Gastroesophageal sphincter (tissue), 4 donors: ENCODE measurements at places on chromosomes 7 and 10.

GRCh38 chr7:139797607-139798006 lies 19.8 kb upstream of the HIPK2 start:
- ATAC-seq = no peak

- ATAC-seq = no peak
Observed at GRCh38 chr7:98178762-98179490, 32.3 kb upstream of the BHLHA15 start.

DNA sequence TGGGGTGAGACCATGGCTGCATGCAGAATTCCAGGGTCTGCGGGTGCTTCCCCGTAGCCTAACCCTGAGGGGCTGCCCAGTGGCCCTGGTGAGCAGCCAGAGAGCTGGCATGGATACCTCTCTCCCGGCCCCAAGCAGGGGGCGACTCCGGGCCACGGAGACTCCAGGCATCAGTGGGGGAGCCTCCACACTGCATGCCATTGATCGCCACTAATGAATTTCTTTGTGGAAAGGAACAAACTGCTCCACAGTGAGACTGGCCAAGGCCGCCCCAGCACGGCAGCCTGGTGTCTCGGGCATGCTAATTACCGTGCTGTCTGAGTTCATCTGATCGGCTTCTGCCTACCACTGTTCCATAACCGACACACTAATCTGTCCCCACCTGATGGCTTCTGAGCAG lies 184.4 kb downstream of the GRID1 start:
- no peak for ATAC-seq

GRCh38 chr7:151992375-151992774 lies 33.1 kb upstream of the GALNT11 start:
- peak; percentile 78 for ATAC-seq

DNA sequence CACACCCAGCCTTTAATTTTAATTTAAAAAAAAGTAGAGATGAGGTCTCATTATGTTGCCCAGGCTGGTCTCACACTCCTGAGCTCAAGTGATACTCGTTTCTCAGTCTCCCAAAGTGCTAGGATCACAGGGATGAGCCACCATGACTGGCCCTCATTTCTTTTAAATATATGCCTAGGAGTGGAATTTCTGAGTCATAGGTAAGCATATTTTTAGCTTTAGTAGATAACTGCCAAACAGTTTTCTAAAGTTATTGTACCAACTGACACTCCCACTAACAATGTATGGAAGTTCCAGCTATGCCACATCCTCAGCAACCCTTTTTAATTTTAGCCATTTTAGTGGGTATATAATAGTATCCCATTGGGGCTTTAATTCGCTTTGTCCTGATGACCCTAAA lies 13.8 kb upstream of the PPIF start:
- ATAC-seq = no peak

- no peak for ATAC-seq
Observed at GRCh38 chr10:101758858-101759257, 17.1 kb downstream of the FGF8 start.

GRCh38 chr7:22786290-22786932 lies 36.2 kb downstream of the TOMM7 start:
- no peak for ATAC-seq

DNA sequence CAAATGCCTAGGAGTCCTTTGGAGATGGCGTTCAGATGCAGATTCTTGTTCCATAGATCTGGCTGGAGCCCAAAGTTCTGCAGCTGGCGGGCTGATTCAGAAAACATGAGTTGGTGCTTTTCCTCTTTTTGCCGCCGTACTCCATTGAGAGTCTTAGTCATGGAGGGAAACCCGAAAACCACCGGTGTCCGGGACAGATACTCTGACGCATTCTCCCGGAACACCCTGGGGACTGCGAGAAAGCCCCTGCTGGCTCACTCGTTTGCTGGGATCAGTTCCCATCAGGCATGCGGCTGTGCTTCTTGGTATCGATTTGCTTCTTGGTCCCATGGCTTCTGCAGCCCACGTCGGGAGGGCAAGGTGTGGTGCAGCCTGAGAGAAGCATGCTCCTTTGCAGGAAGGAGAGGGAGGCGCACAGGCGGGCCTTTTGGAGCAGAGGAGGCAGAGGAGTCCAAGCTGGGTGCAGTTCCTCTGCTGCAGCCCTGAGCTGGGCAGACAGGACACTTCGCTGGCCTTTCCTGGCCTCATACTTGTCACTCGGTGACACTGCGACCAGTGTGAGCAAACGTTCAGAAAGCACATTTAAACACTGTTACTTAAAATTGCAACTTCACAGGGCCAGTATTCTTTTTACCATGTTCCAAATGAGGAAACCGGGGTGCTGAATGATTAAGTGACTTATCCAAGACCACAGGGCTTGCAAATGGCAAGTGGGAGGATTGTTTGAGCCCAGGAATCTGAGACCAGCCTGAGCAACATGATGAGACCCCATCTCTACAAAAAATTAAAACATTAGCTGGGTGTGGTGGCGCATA lies 30.6 kb upstream of the PFKFB3 start:
- peak; percentile 70 for ATAC-seq

- ATAC-seq = no peak
Observed at GRCh38 chr10:52883996-52884871, 111.7 kb upstream of the MBL2 start.

GRCh38 chr7:92967238-92967637 lies 130.9 kb upstream of the CDK6 start:
- no peak for ATAC-seq

GRCh38 chr7:102974366-102975236 lies 61.8 kb downstream of the LRRC17 start:
- ATAC-seq = no peak

DNA sequence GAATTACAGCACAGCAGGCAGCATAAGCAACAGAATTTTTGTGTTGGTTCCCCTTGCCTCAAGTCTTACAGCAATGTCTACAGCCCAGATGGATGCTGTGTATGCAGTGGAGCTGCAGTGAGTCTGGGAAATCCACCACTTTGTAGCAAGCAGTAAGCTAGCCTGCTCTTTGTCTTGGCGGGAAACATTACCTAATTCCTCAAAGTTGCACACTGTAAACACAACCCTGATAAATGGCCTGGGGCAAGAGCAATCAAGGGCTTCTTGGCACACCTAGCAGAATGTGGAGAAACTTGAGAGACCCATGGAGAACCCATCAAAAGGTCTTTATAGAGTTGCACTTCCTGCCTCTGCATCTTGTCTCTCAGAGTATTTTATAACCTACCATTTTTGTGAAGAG lies 102.0 kb upstream of the FOXP2 start:
- ATAC-seq = no peak

DNA sequence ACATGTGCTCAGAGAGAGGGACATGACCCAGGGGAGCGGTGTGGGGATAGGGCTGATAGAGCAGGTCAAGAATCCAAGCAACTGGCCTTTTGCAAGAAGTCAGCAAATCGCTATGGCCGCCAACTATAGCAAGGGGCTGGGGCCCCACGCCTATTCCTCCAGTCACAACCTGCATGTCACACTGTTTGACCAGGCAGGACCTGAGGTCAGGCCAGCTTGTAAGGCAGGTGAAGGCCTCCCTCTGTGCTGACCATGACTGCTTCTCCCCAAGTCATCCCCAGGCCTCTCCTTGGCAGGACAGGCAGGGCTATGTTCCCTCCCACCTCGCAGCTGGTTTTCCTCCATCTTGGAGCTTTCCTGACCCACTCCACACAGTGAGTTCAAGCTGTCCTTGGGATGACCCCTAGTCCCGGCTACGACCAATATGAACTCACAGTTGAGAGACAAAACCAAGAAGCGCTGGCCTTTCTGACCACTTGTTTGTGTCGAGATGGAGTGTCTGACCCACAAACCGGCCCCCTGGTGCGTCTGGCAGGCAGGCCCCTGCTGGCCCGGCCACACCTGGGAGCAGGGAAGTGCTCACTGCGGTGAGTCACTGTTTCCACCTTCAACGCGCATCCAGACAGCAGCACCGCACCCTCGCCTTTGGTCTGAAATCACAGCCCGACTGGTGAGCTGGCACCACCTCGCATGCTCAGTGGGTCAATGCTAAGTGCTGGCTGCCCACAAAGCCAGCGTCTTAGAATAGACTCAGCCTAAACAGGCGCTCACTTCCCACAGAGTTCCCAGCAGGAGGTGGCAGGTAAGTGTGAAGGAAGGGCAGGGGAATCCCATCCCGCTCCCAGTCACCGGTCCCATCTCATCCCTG lies 81.4 kb downstream of the VWA2 start:
- ATAC-seq = no peak

- ATAC-seq = no peak
Observed at GRCh38 chr10:121205625-121206024, 354.5 kb downstream of the WDR11 start.

- ATAC-seq = no peak
Observed at GRCh38 chr10:128338951-128339350, 212.7 kb upstream of the MKI67 start.

- no peak for ATAC-seq
Observed at GRCh38 chr10:110755781-110756180, 111.6 kb downstream of the RBM20 start.

GRCh38 chr10:33134011-33134751 lies 176.2 kb upstream of the ITGB1 start:
- peak; percentile 68 for ATAC-seq

GRCh38 chr7:64102656-64103400 lies 57.6 kb downstream of the ZNF727 start:
- no peak for ATAC-seq

- peak; percentile 90 for ATAC-seq
Observed at GRCh38 chr10:98269435-98269912, 1.5 kb upstream of the LOXL4 start.

- ATAC-seq = no peak
Observed at GRCh38 chr7:138162236-138162635, 86.0 kb downstream of the AKR1D1 start.

DNA sequence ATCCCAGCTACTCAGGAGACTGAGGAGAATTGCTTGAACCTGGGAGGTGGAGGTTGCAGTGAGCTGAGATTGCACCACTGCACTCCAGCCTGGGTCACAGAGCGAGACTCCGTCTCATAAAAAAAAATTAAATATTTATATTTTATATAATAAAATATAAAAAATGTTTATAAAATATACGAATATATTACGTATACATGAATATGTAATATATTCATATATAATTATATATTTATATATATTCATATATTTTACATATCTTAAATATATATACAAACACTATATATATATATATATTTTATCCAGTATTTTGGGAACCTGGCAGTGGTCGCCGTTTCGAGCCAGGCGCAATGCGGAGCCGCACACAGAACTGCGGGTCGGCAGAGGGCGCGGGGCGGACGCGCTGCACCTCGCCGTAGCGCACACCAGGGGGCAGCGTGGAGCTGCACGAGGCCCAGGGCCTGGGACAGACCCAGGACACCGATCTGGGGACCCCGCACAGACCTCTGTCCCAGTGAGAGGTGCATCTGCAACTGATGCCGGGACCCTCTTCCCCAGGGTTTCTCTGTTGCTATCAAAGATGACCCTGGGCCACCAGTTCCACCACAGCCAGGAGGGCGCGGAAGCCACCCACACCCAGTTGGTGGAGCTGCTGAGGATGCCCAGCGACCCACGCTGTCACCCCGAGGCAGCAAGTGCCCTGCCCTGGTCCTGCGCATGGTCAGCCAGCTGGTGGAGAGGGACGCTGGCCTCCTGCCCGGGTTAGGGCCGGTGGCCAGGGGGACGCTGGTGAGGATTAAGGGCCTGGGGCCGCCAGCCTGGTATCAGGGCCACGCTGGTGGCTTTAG lies 22.7 kb downstream of the AP5Z1 start:
- peak; percentile 68 for ATAC-seq

DNA sequence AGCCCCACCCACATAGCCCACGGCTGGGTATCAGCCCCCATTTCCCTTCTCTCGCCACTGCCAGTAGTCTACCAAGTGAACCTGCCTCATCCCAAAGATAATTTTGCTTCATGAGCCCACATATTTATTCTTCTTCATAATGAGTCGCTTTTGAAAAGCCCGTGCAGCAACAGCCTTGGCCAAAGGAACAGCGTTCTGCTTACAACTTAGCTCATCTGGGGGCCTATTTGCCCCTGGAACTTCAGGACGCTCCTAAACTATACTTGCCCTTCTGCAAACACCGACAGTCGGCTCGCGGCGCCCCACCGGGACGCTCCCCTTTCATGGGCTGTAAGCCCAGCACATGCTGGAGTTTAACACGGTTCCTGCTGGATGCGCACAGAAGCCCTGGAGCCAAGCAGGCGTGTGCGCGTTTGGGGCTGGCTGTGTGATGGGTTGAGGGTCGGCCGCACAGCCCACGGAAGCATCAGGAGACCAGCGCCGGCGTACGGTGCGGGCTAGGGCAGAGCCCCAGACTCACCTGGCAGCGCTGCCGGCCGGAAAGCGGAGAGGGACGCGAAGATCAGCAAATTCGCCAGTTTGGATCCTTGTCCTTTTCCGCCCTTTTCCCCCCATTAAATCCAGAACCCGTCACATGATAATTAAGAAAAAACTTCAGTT lies 370 bp downstream of the TMEM60 start:
- ATAC-seq = peak; percentile 8

DNA sequence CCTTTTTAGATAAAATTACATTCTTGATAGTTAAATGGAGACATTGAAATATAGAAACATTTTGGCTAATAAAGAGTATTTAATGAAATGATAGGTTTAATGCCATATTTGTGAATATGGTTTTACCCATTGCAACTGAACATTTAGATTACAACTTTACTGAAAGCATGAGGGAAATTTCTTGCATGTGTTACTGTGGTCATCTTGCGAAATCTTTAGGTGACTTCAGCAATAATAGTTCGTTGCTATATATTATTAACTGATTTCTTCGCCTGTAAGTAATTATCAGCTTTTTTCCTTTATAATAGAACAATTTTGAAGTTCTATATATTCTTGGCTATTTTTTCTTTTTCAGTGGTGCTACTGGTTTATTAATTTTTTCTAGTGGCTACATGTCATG lies 83.2 kb downstream of the MLLT10 start:
- no peak for ATAC-seq

DNA sequence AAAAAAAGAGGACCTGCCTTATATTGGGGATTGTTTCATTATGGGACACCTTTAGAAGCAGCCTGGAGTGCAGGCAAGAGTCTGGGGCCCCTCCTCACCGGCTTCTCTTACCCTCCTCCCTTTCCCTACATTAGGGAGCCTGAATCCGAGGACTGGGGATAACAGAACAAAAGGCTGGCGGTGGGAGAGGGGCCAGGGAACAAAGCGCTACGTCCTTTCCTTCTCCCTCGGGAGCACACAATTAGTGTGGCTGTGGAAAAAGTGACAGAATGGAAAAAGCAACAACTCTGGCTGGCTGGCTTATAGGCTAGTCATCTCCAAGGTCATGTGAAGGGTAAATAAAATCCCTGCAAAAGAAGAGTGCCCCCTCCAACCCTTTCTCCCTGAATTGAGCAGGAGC lies 74.7 kb downstream of the LSM5 start:
- ATAC-seq = no peak

GRCh38 chr10:43124574-43125273 lies 13.5 kb upstream of the CSGALNACT2 start:
- ATAC-seq = no peak

GRCh38 chr7:121578669-121579068 lies 182.6 kb upstream of the FAM3C start:
- no peak for ATAC-seq

- ATAC-seq = no peak
Observed at GRCh38 chr10:50410066-50410811, 158.9 kb upstream of the ASAH2 start.
